ENCODE measurements at places on chromosomes 1 and 21.

- no peak for DNase-seq
Observed at GRCh38 chr21:26471099-26471471, 102.0 kb downstream of the CYYR1 start.

- DNase-seq: no peak
Observed at GRCh38 chr21:35113064-35113463, 64.0 kb upstream of the RUNX1 start.

DNA sequence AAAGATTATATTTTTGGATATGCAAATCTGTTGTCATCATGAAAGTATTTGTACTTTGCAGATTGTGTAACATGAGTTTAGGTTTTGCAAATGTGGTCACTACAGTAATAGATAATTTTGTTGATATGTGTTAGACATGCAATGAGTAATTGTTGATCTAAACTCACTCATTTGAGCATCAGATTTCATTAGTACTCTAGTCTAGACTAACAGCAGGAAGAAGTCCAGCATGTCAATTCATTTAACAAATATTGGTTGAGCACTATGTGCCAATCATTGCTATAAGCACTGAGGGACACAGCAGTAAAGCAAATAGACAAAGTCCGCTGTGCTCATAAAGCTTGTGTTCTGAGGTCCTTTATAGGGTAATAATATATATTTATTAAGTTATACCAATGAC lies 350.0 kb downstream of the USP25 start:
- DNase-seq: no peak

- no peak for DNase-seq
Observed at GRCh38 chr1:3021233-3021671, at the start of gene ACTRT2. TSS of gene ACTRT2 (plus strand) at chr1:3021467. CDS start at chr1:3021687, 220 bp downstream.

DNA sequence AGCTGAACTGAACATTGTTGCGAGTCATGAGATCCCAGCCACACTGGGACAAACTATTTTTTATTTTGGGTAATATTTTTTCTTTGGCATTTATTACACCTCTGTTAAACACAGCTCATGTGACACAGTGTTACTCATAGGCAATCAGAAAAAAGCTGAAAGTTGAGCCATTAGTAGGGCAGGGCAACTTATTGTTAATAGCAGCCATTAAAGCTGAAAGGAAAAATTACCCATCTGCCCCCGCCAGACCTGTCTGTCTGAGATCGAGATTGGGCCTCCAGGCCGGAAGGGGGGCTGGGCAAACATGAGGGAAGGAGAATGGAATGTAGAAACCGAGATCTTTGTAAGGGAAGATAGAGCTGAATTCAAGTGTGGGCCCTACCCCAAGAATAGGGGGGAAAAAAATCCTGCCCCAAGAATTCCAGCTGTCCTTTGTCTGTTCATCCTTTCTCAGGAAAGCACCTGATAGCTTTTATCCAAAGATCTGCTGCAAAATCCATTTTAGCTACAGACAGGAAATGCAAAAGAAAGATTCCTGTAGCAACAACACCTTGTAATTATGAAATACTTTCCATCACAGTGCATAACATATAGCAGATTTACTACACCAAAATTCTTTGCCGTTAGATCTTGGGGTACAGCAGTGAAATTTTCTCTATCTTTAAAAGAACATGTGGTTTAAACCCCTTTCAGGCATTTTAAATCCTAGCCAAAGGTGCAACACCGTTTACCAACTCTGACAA lies 212.8 kb downstream of the PBX1 start:
- DNase-seq: no peak

DNA sequence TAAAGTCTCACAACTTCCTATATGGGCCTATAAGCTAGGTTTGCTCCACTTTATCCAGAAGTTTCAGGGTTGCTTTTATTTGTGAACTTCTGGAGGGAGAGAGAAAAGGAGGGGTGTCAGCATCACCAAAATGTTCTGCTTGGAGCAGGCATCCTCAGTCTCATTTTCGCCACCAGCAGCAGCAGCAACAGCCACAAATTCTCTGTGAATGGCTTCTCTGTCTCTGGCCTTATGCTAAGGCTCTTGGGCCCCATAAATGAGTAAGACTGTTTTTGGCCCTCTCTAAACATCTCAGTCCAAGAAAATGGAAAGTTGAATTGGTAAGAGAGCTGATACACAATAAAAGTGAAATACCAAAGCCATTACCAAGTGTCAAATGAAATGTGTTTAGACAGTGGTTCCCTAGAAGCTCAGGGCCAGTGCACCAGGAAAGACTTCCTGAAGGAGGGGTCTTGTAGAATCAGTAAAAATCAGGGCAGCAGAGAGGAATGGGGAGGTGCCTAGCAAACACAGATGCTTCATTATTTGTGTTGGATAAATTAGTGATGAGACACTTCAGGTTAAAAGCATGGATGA lies 53.0 kb upstream of the SPATA6 start:
- no peak for DNase-seq

DNA sequence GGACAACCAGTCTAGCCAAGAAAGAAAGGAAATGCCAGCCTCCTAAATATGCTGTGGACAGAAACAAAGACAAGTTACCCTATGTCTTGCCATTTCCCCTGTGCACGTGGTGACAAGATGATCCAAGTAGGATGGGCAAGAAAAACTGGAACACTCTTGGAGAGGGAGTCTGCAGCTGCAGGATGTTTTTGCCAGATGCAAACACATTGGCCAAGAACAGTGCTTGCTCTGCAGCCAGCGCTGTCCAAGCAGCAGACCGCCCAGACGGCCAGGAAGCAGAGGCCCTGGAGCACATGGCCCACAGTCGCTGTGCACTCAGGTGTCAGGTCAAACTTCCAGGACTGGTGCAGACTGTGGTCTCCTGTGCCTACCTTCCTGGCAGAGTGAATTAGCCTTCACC lies 189.3 kb downstream of the SLC35F3 start:
- no peak for DNase-seq
